ENCODE measurements at places on chromosomes 7 and 10.
A peak's percentile ranks its signal among the peaks of the same experiment; 100 is the strongest.

DNA sequence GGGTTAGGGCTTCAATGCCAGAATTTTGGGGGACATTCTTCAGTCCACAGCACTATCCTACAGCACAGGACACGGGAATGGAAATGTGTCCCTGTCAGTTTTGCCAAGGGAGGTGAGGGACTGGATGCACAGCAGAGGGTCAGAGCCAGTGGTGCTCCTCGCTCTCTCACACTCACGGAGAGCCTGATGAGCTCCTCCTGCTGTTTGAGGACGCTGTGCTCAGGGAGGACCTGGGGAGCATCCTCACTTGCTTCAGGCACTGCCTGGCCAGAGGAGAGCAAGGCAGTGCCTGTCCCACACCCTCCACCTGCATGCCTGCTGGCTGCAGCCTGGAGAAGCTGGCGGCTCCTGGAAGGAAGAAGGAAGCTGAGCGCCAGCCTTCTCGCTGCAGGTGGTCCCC, 58.6 kb downstream of the RAMP3 start:
- no peak for DNase-seq

DNA sequence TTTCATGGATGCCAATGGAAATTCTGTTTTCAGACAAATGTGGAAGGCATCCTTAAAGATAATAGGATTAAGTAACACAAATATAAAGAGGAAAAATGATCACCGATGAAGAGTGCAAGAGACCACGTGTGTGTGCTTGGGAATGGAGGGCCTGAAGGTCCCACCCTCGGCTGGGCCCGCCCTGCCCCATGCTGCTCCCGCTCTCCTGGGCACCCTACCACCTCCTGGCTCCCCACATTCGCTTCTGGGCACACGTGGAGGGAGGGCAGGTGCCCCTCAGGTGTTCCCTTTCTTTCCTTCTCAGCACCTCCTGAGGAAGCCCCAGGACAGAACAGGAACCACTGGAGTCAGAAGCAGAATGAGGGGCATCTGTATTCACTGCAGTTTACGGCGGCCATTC, 367.6 kb downstream of the DNAJB6 start:
- DNase-seq = no peak

DNA sequence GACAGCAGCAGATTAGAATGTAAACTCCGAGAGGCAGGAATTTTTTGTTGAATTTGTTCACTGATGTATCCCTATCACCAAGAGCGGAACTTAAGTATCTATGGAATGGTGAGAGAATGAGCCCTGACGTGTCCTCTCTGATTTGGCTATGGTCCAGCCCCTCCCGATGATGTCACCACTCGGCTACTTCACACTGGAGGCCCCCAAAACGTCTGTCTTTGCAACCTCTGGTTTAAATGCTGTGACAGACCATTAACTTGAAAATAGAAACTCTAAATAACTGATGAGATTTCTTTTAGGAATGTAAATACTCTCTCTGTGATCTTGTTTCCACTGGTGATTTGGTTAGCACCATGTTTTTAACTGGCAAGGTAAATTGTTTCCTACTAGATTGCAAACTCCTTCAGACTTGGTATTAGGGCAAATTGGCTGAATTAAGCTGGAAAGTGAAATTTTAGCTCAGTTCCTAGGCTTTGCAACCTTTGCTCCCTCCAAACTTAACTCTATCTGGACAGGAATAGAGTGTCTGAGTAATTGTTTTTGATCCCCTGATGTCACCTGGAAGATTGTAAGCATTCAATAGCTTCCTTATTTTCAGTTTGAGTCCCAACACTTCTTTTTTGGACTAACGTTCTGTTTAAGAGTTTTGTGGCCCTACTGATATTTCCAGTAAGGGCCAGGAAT, 19.1 kb downstream of the SLC16A12 start:
- no peak for DNase-seq

DNA sequence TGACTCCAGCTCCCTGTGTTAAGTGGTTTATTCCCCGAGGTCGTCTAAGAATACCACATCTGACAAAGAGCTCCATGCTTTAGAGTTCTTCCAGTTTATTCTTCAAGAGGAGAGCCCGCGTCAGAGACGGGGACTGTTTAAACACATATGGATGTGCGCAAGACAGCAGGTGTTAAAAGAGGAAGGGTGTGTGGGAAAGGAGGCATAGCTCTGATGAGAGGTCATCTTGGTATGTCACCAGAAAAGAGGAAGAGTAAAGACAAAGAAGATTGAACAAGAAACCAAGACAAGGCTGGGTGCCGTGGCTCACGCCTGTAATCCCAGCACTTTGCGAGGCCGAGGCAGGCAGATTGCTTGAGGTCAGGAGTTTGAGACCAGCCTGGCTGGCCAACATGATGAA, 258.7 kb downstream of the CCDC3 start:
- no peak for DNase-seq

DNA sequence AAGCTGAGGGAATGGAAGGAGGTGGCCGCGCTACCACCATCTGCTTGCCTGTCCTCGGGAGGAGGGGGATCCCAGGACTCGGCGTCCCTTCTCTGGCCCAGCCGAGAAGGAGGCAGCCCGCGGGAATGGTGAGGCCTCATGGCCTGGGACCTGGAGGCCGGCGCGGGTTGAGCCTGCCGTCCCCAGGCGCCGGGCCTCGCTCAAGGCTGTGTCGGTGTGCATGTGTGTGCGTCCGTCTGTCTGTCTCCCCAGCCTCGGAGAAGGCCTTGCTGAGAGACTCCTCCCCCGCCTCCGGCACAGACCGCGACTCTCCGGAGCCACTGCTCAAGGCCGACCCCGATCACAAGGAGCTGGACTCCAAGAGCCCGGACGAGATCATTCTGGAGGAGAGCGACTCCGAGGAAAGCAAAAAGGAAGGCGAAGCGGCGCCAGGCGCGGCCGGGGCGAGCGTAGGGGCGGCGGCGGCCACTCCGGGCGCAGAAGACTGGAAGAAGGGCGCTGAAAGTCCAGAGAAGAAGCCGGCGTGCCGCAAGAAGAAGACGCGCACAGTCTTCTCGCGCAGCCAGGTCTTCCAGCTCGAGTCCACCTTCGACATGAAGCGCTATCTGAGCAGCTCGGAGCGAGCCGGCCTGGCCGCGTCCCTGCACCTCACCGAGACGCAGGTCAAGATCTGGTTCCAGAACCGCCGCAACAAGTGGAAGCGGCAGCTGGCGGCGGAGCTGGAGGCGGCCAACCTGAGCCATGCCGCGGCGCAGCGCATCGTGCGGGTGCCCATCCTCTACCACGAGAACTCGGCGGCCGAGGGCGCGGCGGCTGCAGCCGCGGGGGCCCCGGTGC, 1.3 kb downstream of the HMX3 start:
- DNase-seq = peak; percentile 63

- DNase-seq = no peak
These were observed 12.5 kb downstream of the ITGB8 start for GRCh38 chr7:20343205-20343604.

- DNase-seq = no peak
These were observed 16.0 kb downstream of the UBE2D1 start for GRCh38 chr10:58350619-58351323.

GRCh38 chr7:24052572-24053260, 231.3 kb upstream of the NPY start:
- DNase-seq = no peak

GRCh38 chr10:19713159-19713558, 103.1 kb upstream of the PLXDC2 start:
- no peak for DNase-seq

GRCh38 chr10:104403636-104404035, 50.0 kb downstream of the CFAP58 start:
- DNase-seq = no peak

GRCh38 chr10:70478191-70479164, at the start of gene PALD1:
TSS of gene PALD1 (plus strand) at chr10:70478767. CDS start at chr10:70525952, 47,185 bp downstream.
- peak; percentile 86 for DNase-seq

GRCh38 chr10:46306516-46307184, 19.9 kb downstream of the ANTXRL start:
- DNase-seq = no peak

DNA sequence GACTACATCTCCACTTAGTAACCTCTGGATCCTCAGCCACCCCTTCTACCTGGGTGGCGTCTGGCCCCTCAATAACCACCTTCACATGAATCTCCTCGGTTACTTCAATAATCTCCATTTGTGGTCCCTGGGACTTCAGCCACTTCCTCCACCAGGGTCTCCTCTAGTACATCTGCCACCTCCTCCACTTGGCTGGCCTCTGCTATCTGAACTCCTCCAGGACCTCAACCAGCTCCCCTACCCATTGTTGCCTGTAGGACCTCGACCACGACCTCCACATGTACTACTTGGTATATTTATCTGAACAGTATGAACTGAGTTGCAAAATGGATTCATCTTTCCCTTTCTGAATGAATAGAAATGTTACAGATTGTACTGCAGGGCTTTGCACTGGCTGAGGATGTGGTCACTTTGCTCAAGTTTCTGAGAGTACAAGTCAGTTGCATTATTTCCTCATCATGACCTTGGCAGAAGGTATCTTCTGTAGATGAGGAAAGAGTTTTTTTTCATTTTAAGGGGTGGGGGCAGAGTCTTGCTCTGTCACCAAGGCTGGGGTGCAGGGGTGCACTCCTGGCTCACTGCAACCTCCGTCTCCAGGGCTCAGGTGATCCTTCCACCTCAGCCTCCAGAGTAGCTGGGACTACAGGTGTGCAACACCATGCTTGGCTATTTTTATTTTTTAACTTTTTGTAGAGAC, 36.0 kb downstream of the MAT1A start:
- no peak for DNase-seq

- peak; percentile 43 for DNase-seq
These were observed 133.5 kb downstream of the BUB3 start for GRCh38 chr10:123287594-123288247.

DNA sequence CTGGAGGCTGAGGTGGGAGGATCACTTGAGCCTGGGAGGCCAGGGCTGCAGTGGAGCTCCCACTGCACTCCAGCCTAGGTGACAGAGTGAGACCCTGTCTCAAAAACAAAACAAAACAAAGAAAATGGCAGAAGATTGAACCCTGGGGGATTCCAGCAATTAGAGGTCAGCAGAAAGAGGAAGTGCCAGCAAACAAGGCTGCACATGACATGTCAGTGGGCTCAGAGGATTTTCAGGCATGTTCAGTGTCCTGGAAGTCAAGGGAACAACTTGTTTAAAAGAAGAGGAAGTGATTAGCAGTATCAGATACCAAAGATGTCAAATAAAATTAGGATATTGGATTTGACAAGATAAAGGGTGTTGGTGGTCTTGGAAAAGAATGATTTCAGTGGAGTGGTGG, 32.3 kb downstream of the RAB18 start:
- no peak for DNase-seq

GRCh38 chr7:103967401-103967800, 22.1 kb downstream of the RELN start:
- DNase-seq = no peak

- DNase-seq = no peak
These were observed 485.1 kb upstream of the KLF6 start for GRCh38 chr10:4270116-4270515.

GRCh38 chr10:4609251-4609650, 216.8 kb upstream of the AKR1E2 start:
- DNase-seq = no peak

GRCh38 chr10:133258066-133258817, 18.4 kb downstream of the ADAM8 start:
- no peak for DNase-seq

- DNase-seq = no peak
These were observed 24.7 kb upstream of the ANKRD1 start for GRCh38 chr10:90945491-90946070.

DNA sequence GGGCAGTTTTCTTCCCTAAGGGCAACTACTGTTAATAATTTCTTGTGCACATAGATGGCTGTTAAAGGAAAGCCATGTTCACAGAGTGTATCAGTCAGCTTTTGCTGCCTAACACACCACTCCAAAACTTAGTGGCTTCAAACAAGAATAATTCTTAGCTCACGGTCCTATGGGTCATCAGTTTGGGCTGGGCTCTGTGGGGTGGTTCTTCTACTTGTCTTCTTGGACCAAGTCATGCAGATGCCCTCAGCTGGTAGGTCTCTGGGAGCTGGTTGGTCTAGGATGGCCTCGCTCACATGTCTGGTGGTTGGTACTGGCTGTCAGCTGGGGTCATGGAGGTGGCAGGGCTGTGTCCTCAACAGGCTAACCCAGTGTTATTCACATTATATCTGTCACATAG, 39.6 kb downstream of the TBATA start:
- no peak for DNase-seq

DNA sequence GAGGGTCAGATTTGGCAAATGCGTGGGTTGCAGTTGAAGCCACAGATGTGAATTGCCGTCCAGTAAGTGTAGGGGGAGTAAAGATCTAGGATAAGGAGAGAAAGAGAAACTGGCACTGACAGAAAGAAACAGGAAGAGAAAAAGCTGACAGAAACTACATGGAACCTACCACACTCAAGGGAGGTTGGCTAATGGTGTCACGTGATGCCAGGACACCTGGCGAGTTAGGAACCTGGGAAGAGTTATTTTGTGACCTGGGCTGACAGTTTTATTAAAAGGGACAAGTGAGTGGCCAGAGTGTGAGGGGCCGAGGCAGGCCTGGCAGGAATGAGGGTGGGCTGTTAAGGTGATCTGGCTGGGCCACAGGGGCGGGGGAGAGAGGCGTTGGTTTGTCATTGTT, 188.7 kb downstream of the ADARB2 start:
- DNase-seq = no peak

GRCh38 chr7:112097524-112097923, 108.7 kb downstream of the DOCK4 start:
- no peak for DNase-seq

DNA sequence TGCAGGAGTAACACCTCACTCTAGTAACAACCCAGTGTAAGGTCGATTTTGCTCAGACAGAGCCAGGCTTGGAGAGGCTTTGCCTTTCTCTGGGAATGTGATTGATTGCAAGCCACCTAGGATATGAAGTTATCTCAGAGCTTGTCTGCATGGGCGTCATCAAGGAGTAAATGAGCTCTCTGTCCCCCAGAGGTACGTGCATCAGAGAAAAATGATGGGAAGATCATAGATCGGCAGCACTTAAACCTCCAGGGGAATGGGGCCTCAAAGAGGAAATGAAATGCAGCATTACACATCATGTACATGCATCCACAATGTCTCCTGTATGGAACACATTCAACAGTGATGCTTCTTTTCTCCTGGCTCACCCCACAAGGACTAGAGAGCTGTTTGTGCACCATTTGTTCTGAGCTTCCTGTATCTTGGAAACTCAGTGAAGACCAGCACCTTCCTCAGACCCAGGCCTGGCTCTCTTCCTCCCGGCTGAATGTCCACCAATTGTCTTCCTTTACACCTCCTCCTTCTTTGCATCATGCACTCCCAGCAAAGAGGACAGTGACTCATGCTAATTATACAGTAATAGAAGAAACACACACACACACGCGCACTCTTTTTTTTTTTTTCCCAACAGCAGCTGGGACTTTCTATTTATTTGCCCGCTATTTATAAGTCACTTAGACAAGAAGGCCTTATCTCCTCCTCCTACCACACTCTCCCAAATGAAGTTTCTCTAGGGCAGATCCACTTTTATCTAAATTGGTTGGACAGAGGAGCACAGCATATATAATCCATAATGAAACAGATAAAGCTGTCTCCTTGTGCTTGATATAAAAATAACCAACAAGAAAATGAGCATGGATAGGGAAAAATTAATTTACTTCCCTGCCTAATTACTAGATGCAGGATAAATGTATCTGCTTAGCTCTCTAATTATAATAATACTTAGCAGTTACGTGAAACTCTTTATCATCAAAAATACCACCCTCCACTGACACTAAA, 990.7 kb downstream of the CCSER2 start:
- DNase-seq = no peak

Data from 8988T (cell line).